ENCODE measurements at places on chromosomes 2 and 18. TPM values are rescaled to one million over a fixed set of nuclear protein-coding genes. Genes with fewer than 3 reads are reported as not detected.
A peak's percentile ranks its signal among the peaks of the same experiment; 100 is the strongest.

Gene PTCD3
- total RNA-seq = 522 TPM

GRCh38 chr2:63983986-63984605 lies 35.1 kb downstream of the VPS54 start:
- no peak overlapping the region for H3K27ac ChIP-seq
- H3K4me1 ChIP-seq = no peaks in the 10 kb centered on the region
- no peaks in the 10 kb centered on the region for H3K27me3 ChIP-seq
- no peak overlapping the region for H3K4me3 ChIP-seq
- no peak for DNase-seq
- H3K36me3 ChIP-seq = peaks cover 10% of the 10 kb centered on the region

- peaks cover 26% of the 10 kb centered on the region for H3K4me1 ChIP-seq
- peak overlapping the region; percentile 44 for H3K27ac ChIP-seq
- H3K4me3 ChIP-seq = no peak overlapping the region
- H3K27me3 ChIP-seq = no peaks in the 10 kb centered on the region
- DNase-seq = peak; percentile 94
- no peaks in the 10 kb centered on the region for H3K36me3 ChIP-seq
Measured at GRCh38 chr2:111139637-111140317, 19.1 kb downstream of the BCL2L11 start.

Gene TEX44
- not detected for total RNA-seq

DNA sequence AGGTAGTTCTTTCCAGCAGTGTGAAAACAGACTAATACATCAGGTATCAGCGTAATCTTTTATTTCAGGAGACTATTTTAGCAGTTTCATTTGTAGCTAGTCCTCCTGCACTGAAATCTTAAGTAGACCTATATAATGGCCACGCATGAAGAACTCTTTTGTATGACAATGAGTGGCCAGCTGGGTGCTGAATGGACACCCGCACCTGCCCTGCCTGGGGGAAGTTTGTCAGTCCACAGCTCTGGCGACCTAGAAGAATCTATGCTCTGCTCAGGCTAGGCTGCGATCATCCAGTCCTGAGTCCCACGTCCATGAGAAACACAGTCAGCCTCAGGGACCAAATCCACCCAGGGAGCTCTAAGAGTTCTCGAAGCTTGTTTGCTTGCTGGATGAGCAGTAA lies 709.2 kb upstream of the ID2 start:
- DNase-seq = no peak
- H3K4me1 ChIP-seq = no peaks in the 10 kb centered on the region
- H3K27me3 ChIP-seq = no peaks in the 10 kb centered on the region

- DNase-seq = no peak
- no peak overlapping the region for H3K4me3 ChIP-seq
- no peaks in the 10 kb centered on the region for H3K36me3 ChIP-seq
- H3K4me1 ChIP-seq = no peaks in the 10 kb centered on the region
- H3K27ac ChIP-seq = no peak overlapping the region
Measured at GRCh38 chr18:73987247-73987980, 160.2 kb downstream of the FBXO15 start.

DNA sequence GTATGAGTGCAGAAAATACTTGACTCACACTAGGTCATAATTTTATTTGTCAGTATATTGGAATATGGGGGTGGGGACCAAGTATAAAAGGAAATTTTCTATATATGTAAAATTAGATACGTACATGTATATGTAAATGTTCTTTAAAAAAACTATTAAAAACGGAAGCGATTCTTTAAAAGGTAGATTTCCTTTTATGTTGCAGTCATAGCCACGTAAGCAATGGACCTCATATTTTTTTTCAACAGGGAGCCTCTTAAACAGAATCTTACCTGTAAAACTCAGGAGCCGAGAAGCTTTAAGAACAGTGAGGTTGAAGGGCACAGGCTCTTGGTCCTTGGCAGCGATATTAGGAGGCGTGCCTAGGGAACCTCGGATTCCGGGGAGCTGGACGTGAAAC lies 3.3 kb downstream of the RHBDD1 start:
- DNase-seq = no peak
- no peaks in the 10 kb centered on the region for H3K36me3 ChIP-seq
- no peak overlapping the region for H3K27ac ChIP-seq
- no peak overlapping the region for H3K4me3 ChIP-seq
